ENCODE measurements at places on chromosomes 6 and 20.

DNA sequence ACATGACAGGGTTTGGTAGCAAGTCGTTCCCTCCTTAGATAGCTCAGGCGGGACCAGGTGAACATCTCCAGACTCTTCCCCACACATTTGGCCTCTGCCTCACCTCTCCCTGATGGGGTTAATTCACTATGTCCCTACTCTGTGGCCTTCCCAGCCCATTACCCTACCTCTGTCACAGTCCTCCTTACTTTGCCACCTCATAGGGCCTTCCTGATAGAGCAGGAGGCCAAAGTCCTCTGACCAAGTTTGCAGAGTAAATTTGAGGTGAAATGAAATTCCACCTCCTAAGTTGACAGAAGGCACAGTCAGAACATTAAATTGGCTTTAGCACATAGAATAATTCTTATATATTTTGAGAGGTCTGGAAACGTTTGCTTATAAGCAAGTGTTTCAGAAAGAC is 53.1 kb upstream of the ARMC2 start:
- DNase-seq, result no peak

DNA sequence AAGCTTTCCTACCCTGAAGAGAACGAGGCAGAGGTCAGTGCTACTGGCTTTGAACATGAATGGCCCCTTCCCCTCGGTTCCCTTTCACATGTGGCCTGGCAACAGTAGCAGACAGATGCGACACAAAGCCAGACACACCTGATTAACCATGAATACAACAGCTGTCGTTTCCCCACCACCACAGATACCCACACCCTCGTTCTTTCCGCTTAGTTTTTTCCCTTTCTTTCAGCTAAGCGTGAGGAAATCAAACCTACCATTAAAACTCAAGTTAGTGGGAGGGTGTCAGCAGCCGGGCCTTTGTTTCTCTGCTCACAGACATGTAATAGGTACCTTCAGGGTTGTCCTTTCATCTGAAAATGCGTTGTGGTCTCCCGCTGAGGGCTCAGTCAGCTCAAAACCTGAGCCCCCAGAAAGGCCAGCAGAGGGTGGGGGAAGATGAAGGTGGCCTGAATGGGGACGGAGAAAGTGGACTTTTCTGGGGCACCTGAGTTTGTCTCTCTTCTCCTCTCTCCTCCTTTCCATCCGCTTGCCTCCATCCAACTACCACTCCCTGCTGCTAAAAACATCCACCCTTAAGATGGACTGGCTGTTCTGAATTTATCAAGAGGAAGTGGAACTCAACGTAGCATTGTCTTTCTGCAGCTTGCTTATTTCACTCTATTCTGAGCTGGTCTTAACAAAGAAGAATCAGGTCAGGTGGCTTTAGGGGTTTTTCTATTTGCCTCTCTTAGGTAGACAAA is 516.6 kb upstream of the JARID2 start:
- DNase-seq, result no peak

- DNase-seq, result no peak
Observed at GRCh38 chr6:34601706-34602105, 45.6 kb upstream of the SPDEF start.

DNA sequence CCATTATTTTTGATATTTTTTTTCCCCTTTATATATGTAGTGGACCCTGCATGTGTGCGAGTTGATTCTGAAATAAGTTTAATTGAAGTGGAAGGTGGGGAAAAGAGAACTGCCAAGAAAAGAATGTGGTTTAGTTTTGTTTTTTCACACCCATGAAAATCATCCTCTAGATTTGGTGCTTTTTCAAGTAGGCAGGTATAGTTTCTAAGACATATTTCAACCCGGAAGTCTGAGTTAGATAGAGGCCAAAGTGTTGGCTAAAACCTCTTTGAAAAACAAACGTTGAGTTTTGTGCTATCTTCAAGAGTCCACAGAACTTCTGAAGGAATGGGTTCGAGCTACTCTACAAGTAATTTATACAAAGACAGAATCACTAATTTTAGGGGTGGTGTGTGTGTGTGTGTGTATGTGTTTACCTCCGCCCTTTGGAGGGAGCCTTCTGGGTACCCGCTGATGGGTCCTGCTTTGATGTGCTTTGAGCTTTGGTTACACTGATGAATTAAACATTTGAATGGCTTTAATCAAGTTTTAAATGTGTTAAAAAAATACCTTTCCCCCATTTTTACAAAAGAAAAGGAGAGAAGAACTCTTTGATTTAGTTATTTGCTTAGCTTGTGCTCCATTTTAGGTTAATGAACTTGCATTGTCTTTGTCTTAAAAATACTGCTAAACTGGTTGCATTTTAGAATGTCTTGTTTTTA is 2.5 kb downstream of the RREB1 start:
- no peak for DNase-seq

DNA sequence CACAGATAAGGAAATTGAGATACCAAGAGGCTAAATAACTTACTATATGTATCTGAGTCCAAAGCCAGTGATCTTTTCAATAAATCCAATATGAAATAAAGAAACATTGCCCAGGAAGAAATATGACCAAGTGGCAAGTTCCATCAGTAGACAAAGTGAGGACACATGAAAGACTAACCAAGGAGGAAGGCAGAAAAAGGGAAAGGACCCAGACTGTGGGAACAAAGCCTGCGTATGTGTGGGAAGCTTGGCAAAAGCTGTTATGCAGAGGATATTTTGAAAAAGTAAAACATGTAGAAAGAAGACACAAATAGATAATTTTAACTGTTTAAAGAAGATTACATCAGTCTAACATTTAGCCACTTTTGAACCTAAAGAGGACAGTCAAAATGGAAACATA is 264.4 kb upstream of the PRDM1 start:
- no peak for DNase-seq

DNA sequence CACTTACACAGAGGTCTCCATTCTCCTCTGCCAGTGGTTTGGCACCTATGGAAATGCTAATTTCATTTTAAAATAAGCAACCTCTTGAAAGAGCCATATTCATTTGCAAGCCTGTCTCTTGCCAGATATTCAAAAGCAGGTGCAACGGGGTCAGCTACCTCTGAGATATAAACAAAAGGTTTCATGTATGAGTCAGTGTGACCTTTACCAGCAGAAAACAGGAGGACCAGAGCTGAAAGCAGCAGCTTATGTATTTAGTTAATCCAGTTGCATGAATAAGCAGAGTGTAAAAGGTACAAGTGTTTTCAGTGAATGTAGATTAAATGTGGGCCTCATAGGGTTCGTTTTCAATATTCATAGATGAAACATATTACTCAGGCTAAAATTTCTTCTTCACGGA is 56.0 kb downstream of the TENT5A start:
- no peak for DNase-seq

GRCh38 chr6:169779092-169779815 is 27.8 kb downstream of the ERMARD start:
- no peak for DNase-seq

DNA sequence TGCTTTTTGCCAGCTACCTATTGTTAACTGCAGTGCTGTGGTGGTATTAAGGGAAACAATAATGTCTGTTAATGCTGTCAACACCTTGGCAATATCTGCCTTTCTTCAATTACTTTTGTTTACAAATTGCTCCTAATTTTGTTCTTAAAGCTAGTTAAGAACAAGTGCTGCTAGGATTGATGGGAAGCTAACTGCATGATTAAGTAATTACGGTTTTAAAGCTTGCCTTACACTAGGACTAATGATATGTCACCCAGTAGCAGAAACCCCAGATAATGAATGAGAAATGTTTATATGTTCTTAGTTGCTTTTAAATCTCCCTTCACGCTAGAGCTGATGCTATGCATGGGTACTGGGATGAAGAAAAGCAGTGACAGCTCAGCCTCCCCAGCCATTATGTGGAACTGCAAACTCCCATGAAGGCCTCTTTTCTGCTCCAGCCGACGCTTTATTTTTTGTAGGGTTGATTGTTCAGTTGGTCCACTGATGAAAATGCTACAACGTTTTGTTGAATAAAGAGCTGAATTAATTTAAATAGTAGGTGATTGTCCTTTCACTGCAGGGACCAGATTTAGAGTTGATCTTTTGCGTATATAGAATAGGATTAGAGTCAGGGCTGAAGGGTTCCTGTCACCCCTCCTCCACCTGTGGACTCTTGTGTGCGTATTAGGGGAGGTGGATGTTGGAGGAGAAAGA is 610.5 kb downstream of the TFAP2B start:
- no peak for DNase-seq

DNA sequence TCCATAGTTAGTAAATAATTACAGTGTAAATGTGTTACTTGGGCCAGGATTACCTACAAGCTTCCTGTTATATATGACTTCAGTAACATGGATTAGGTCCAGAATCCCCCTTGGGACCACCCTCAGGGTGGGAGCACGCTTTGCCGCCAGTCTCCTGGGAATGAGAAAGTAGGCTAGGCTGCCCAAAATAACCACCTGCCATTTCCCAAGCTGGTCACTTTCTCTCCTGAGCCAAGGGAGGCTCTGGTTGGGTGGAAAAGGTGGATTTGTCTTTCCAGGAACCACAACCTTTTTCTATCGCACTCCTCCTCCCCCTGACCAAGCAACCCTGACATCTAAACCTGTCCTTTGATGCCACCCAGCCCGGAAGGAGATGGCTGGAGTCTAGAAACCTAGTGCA is 9.6 kb upstream of the RIMS4 start:
- no peak for DNase-seq

- DNase-seq, result no peak
Observed at GRCh38 chr20:1426231-1426849, 33.5 kb upstream of the FKBP1A start.

- DNase-seq, result no peak
Observed at GRCh38 chr6:169689287-169689686, 12.5 kb downstream of the WDR27 start.

GRCh38 chr6:166849749-166850183 is 106.6 kb downstream of the RNASET2 start:
- no peak for DNase-seq

GRCh38 chr20:25453035-25453810 is 45.8 kb downstream of the GINS1 start:
- DNase-seq, result no peak

- no peak for DNase-seq
Observed at GRCh38 chr6:116370760-116371119, at the start of gene DSE. DSE (plus strand) TSS chr6:116370947; CDS start chr6:116399251, 28,304 bp downstream.

- peak; percentile 54 for DNase-seq
Observed at GRCh38 chr6:83853178-83854000, at the start of gene RIPPLY2. RIPPLY2 (plus strand) TSS chr6:83853360; CDS start chr6:83853417, 57 bp downstream.

DNA sequence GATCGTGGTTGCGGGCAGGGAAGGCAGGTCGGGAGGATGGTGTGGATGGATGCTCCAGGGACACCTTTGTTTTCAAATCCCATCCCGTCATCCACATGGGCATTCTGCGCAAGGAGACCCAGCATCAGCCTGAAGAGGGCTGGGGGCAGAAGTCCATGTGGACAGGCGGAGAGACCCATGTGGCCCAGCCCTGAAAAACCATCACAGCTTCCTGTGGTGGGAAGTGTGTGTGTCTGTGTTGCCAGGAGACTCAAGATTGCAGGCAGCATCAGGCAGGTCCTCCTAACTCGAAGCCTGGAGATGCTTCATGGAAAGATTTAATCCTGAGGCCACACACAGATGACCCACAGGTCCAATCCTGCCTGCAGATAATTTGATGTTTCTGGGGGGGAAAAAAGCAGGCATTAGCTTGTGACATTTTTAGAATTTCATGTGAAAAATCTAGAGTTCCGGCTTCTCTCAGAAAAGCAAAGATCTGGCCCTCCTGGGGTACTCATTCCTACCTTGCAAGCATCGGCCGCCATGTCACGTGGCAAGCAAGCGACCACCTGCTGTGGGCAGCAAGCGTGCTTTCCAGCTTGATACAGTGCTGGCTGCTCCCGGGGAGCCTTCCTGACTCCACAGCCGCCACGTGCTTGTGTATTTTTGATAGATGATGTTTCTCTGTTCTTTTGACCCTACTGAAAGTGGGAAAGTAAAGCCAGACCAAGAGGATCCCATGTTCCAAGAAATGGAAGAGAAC is 25.8 kb downstream of the BCAS4 start:
- DNase-seq, result no peak

DNA sequence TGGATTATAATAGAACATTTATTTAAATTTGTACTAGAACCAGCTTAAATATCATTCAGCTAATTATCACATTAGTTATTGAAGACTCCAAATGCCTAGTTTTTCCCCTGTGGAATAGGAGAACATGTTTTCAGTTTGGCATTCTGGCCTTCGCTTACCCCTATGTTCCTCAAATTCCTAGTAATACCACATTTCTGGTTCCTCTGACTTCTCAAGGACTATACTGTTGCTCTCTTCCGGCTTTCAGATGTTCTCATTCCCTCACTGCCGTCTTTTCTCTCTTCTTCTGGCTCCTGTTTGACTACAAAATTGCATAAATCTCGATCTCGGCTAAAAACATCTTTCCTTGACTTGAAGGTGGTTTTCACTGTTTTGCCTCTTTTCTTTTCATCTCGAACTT is 71.8 kb upstream of the KHDRBS2 start:
- no peak for DNase-seq

GRCh38 chr6:118350881-118351430 is 197.1 kb upstream of the PLN start:
- no peak for DNase-seq

- DNase-seq, result no peak
Observed at GRCh38 chr20:25580711-25581110, 4.6 kb downstream of the NINL start.

DNA sequence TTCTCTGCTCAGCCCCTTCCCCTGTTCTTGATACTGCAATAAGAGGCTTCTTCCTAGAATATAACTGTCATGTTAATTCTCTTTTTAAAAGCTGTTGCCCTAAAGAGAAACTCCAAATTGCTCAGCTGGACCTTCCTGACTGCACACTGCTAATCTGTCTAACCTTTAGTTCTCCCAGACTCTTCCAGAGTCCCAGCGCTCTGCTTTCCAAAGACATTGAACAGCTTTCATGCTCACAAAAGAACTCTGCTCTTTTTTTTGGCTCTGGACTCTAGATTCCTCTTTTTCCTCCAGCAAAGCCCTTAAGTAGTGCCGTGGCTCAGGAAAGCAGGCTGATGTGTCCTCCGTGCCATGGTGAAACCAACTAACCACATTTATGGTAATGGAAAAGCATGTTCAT is 356.6 kb upstream of the RSPO3 start:
- DNase-seq, result no peak

DNA sequence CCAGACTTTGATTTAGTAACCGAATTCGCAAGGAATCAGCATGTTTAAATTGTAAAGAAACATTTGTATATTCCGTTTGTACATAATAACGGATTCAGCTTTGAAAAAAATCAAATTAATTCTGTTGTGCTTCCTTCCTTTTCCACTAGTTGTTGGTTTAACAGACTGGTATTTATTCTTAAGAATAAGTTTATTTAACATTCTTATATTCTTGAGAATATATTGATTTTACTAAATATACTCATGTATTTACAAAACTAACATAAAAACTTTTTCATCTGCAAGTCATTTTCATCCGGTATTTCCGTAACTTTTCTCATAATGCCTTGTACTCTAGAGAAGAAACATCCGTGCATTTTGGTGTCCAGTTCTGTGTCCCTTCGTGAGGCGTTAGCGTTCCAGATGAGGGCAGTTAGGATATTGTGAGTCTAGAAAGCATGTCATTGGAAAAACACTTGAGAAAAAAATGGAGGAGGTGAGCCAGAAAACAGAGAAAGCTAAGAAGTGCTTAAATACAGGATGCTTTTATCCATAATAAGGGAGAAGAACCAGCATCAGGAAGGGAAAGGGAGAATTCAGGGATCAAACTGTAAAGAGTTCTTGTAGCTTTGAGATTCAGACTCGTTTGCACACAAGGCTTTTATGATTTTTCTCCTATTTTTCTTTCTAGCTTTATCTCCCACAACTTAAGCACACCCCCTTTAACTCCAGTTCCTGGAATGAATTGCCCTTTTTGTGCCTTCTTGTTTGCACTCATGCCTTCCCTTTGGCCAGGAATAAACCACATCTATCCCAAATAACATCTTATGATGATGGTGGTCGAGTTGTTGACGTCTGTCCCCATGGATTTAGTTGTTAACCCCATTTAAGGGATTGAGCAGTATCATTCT is 1.8 kb downstream of the WRNIP1 start:
- DNase-seq, result no peak
